ENCODE measurements at places on chromosomes 3 and 15.

DNA sequence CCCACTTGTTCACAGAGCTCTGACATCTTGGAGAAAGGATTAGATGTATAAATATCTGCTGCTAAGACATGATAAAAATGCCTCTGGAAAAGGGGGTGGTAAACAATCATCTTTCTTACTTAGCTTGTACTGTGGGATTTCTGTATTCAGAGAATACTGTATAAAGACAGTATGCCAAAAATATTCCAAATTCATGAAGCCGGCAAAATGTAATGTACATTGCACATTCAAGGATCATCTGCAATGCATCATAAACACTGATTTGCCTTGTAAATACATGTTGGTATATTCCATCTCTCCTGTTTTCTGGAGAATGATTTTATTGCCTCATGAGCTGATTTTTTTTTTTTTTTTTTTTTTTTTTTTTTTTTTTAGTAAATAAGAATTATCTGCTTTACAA, 355.3 kb downstream of the ROBO1 start:
- DNase-seq = no peak

GRCh38 chr3:117104381-117104780, 394.8 kb downstream of the TUSC7 start:
- no peak for DNase-seq

- no peak for DNase-seq
These were observed 39.7 kb upstream of the PYGO1 start for GRCh38 chr15:55627730-55628368.

DNA sequence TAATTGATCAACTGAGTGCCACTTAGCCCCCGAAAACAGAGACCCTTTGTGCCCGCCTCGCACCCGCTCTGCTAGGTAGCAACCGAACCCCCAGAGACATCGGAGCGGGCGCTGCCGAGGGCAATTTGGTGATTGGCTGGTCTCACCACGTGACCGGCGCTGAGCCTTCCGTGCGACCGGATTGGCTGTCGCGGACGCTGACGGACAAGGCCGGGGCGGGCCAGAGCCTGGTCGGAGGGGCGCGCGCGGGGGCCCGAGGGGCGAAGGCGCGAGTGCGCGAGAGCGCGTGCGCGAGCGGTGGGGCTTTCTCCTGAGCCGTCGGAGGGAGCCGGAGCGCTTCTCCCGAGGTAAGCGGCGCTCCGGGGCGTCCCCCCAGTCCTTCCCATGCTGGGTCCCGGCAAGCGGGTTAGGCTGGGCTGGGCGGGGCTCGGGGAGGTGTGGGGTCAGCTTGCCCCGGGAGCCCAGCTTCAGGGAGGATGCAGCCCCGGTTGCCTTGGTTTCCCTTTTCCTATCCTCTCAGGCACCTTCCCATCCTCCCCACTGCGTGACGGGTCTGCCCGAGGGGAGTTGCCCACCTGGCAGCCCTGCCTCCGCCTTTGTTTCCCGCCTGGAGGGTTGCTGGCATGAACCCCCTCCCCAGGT, at the start of gene TMEM108:
TSS of gene TMEM108 (plus strand) at position 303 of the 642 bp plus-strand sequence.
- peak; percentile 3 for DNase-seq

DNA sequence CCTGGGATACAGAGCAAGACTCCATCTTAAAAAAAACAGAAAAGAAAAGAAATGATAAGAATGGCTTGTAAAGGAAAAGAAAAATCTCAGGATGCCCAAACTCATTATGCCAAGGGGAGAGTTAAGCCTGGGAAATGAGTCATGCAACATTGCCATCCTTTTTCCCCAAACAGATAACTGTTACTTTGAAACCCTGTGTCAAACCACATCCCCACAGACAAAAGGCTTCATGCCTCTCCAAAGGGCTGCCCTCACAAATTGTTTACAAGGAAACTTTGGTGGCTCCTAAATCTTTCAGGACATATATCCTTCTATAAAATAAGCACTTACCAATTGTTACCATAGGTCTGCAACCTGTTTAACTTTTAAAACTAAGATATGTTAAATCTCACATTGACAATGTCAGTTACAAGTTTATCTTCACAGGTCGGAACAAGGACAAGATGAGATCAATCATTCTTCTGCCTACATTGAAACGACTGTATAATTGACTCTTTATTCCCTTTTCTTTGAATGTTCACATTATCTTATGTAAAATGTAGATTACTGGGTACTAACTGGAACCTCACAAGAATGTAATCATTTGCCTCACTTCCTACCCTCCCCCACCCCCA, 18.6 kb upstream of the SENP7 start:
- no peak for DNase-seq

- DNase-seq = no peak
These were observed 256.7 kb downstream of the ZPLD1 start for GRCh38 chr3:102691507-102691906.

GRCh38 chr15:36177590-36178302, 401.7 kb upstream of the CDIN1 start:
- no peak for DNase-seq

GRCh38 chr15:57026016-57026592, 107.7 kb downstream of the TCF12 start:
- DNase-seq = no peak

DNA sequence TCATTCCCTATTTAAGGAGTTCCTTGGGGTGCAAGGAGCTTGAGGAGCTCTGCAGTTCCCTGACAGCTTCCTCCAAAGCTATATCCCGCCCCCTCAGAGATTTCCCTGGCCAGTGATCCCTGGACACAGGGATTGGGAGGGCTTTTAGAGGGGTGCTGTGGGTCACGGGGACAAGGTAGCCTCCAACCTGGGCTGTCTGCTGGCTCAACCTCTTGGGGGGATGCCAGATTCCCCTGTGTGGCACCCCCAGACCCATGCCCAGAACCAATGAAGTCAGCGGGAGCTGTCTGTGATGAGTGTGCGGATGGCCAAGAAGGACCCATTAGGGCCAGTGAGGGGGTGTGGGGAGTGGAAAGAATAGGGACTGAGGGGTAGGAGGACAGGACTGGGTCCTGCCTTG, 21.0 kb upstream of the ATP2B2 start:
- DNase-seq = no peak

Measured in stimulated activated CD4-positive, alpha-beta T cell treated with anti-CD3 and anti-CD28 coated beads, Interleukin-12 subunit alpha, Interleukin-12 subunit beta, amount 100 ng/mL, for 48 hours (primary cell).